ENCODE measurements at places on chromosomes 11 and 22.

- peak; percentile 83 for DNase-seq
These were observed 33.0 kb downstream of the YWHAH start for GRCh38 chr22:31977141-31977841.

DNA sequence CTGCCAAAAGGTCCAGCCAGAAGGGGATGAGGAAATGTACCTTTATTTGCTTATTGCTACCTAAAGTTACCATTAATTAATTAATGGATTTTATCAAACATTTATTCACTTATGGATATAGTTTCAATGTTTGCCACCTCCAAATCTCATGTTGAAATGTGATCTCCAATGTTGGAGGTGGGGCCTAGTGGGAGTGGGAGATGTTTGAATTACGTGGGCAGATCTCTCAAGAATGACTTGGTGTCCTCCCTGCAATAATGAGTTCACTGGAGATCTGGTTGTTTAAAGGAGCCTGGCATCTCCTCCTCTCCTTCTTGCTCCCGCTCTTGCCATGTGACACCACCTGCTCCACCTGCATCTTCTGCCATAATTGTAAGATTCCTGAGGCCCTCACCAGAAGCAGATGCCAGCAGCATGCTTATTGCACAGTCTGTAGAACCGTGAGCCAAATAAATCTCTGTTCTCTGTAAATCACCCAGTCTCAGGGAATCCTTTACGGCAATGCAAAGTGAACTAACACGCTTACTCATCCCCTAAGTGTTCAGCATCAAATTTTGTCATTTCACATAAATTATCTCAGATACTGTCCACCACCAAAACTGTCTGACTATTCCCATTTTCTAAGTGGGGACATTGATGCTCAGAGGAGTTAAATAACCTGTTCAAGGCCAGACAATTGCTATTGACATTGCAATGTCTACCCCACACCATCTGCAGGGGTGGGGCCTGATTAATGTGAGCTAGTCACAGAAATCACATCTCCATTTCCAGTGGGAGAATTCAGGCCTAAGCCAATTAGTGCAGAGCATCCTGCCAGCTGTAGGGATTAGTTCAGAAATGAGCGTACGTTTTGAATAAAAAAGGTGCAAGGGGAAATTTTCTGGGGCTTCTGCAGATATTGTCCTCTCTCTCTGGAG, 51.6 kb upstream of the SYN3 start:
- DNase-seq, result no peak

- no peak for DNase-seq
These were observed 207.6 kb upstream of the SEZ6L start for GRCh38 chr22:25961699-25962098.

GRCh38 chr22:47591016-47591415, 828.6 kb downstream of the TBC1D22A start:
- DNase-seq, result no peak

DNA sequence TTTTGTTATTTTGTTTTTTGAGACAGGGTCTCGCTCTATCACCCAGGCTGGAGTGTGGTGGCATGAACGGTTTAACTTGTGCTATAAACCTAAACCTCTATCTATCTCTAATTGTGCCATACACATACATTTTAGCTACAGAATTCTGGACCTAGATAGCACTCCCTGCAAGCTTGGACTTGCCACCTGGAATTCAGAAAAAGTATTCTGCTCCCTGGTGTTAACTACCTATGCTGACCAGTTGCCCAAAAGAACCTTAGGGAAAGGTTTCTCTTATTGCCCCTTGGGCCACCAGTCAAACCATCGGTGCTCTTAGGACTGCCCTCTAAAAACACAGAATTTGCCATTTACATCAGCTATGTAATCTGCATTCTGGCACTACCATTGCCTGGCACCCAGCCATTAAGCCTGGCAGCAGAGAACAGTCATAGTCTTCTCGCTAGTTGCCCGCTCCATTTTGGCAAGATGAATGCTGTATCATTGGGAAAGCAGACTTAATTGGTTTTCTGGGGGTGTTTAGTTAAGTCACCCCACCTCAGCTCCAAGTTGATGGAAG, 55.3 kb downstream of the ETS1 start:
- DNase-seq, result no peak

GRCh38 chr11:68013611-68014156, 3.6 kb downstream of the ALDH3B1 start:
- DNase-seq, result no peak

DNA sequence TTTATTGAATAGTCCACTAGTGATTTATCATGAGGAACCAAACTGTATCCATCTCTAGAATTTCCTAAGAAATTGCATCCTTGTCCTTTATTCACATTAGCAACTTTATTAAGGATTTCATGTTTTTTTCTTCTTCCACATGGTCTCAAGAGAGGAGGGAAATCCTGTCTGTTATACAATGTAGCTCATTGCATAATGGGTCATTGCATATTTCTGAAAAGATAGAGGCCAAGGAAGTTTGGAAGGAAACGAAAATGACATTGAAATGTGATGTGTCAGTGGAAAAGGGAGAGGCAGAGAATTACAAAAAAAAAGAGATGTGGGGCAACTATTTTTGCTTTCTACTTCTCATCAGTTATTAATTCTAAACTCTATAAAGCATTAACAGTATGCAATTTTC, 353.1 kb downstream of the METTL15 start:
- DNase-seq, result no peak

GRCh38 chr22:35452351-35452781, 52.4 kb downstream of the MCM5 start:
- DNase-seq, result peak; percentile 27

GRCh38 chr11:34449013-34449412, 10.3 kb downstream of the CAT start:
- no peak for DNase-seq

GRCh38 chr11:93746101-93746500, 4.6 kb downstream of the C11orf54 start:
- no peak for DNase-seq

DNA sequence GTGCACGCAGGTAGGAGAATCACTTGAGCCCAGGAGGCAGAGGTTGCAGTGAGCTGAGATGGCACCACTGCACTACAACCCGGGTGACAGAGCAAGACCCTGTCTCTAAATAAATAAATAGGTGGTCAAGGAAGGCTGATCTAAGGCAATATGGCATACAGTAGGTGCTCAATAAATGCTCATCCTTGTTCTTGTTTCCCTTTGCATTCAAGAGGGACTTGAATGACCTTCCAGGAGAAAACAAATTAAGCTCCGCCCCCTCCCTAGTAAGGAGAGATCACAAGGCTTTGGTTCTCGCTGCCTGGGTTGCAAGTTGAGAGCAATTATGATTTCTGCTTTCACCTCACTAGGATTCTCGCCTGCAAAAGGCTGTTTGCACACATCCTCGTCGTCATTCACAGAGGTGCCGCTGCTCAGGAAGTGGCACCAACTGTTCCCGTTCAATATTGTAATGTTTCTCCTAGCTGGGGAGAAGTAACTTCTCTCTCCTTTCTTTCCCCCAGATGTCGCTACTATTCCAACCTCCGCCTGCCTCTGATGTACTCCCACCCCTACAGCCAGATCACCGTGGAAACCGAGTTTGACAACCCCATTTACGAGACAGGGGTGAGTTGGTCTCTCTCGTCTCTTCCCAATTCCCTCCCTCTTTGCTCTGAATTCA, 51.8 kb upstream of the ASPHD2 start:
- DNase-seq, result no peak

DNA sequence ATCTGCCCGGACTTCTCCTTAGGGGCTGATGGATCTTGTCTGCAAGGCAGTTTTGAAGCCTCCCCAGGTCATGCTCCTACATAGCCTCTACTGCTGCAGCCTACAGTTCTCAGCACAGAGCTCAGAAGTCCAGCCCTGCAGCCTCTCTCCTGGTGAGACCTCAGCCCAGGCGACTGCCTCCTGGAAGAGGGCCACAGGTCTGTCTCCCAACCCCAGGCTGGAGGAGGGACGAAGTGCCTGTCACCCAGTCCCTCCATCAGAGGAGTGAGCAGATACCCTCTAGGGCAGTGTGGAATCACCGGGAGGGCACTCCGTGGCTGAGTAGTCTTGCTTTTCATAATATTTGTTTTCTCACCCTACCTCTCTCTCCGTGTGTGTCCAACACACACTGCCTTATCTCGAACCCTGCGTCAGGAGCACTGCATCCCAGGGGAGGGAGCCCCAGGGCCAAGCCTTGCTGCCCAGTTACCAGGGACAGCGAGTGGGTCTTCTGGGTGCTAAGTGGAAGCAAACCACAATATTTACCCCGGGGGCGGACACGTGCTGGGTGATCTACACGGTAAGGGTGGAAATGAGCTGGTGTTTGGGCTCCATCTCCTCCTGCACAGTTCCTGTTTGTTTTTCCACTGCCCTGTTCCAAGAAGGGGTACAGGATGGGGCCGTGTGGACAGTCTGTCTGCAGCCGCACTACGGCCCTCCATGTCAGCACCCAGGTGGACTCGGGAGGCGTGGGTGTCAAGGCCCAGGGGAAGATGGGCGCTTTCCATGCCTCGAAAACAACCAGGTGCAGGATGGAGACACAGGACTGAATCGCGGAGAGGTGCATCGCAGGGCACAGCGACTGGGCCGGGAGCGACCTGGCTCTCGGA, 133.7 kb upstream of the HSD17B12 start:
- no peak for DNase-seq

GRCh38 chr11:59178402-59178801, 6.5 kb downstream of the DTX4 start:
- no peak for DNase-seq

DNA sequence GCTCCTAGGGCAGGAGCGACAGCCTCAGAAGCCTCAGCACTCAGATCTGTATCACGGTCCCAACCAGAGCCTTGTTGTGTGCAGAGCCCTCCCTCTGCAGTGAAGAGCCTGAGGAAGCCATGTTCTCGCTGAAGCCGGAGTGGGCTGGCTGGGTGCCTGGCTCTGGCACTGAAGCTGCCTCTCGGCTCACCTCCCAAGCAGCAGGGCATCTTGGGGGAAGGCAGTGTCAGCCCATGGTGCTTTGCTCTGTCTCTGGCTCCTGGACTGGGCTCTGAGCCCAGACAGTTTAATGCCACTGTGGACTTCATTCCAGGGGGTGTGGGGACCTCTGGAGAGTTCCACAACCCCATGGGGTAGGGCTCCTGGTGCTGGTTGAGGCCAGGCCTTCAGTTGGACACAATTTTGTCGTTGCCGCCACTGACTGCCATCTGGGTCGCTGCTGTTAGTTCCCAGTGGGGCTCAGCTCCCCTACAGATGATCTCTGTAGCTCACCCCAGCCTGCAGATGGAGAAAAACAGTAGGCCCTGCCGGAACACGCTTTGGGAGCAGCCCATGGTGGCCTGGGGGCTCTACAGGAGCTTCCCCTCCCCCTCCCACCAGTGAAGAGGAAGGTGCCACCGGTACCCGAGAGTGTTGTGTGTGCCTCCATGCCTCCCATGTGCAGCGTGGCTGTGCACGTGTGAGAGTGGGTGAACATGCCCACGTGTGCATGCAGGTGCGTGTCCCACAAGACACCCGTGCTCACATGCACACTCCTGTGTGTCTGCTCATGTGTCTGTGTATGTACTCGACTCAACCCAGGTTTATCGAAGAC, 86.5 kb upstream of the B3GAT1 start:
- no peak for DNase-seq

DNA sequence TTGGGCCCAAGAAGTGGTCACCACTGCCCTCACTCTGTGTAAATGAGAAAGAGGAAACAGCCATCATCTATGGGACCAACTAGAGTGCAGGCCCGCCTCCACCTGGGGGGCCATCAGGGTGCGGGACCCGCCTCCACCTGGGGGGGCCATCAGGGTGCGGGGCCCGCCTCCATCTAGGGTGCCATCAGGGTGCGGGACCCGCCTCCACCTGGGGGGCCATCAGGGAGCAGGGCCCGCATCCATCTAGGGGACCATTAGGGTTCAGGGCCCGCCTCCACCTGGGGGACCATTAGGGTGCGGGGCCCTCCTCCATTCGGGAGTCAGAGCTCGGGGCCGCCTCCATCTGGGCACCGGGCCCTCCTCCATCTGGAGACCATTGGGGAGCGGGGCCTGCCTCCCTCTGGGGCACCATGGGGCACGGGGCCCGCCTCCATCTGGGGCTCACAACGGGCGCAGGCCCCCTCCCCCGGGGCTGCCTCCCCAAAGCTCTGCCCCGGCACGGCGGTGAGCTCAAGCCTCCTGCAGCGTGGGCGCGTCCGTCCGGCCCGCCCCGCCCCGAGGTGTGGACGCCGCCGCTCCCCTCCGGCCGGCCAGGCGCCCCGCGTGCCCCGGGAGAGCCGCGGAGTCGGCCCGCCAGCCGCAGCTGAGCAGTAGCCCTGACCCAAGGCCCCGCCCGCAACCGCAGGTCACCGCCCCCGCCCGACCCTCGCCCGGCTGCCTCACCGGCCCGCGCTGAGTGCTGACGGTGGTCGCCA, 512 bp downstream of the TOLLIP start:
- DNase-seq, result no peak

DNA sequence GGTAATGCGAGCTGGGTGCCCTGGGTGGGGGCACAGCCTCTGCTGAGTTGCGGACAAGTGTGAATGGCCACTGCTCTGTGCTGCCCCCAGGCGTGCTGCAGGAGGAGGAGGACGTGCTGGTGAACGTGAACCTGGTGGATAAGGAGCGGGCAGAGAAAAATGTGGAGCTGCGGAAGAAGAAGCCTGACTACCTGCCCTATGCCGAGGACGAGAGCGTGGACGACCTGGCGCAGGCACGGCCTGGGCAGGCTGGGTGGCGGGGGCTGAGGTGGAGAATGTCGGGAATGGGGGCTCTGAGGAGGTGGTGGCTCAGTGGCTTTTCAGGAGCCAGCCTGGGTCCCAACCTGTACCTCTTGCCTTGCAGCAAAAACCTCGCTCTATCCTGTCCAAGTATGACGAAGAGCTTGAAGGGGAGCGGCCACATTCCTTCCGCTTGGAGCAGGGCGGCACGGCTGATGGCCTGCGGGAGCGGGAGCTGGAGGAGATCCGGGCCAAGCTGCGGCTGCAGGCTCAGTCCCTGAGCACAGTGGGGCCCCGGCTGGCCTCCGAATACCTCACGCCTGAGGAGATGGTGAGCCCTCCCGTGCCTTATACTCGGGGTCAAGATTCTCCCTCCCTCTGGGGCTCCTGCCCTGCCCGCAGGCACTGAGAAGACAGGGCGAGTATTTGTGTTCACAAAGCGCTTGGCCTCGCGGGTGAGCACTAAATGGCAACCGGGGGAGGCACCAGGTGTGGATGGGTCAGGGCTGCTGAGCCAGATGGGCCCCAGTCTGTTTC, 4.6 kb downstream of the SART1 start:
- DNase-seq, result no peak

DNA sequence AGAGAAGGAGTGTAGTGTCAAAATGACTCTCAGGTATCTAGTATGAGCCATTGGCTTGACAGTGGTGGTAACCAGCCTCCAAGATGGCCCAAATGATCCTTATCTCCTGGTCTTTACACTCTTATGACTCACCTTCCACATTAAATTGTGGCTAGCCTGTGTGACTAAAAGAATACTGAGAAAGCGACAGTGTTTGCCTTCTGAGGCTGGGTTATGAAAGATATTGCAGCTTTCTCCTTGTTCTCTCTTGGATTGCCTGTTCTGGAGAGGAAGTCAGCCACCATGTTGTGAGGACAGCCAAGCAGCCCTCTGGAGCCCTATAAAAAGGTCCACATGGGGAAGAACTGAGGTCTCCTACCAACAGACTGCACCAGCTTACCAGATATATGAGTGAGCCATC, 15.8 kb downstream of the C11orf71 start:
- no peak for DNase-seq

GRCh38 chr22:40237241-40237640, 59.5 kb downstream of the TNRC6B start:
- DNase-seq, result no peak

Data from HT-29 (cell line).